ENCODE measurements at places on chromosomes 7 and 10.

- DNase-seq, result no peak
Observed at GRCh38 chr7:64277630-64278029, 36.1 kb upstream of the ZNF736 start.

DNA sequence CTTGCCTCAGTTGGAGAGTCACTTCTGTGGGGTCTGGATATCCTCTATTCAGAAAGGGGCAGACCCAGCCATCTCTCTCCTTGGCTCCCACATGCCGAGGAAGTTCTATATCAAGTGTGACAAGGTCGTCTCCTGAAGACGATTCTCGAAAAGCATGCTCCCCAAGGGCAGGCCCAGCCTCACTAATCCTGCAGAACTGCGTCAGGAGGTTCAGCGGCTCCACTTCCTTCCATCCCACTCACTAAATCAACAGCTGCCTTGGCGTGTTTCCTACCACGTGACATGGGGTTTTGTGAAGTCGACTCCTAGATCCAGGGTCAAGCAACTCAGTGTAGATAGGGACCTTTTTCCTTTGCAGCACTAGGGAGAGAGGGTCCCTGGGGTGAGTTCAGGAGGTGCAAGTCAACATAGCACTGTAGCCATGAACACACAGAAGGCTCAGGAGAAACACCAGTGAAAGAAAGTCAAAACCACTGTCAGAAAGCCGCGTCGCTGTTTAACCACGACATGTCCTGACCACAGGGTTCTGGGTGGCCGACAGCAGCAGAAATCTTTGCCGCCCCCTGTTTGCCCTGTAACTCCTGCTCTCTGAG lies 156.4 kb downstream of the PRPF18 start:
- DNase-seq, result no peak

- DNase-seq, result no peak
Observed at GRCh38 chr7:149496642-149497391, 792 bp downstream of the ZNF746 start.

DNA sequence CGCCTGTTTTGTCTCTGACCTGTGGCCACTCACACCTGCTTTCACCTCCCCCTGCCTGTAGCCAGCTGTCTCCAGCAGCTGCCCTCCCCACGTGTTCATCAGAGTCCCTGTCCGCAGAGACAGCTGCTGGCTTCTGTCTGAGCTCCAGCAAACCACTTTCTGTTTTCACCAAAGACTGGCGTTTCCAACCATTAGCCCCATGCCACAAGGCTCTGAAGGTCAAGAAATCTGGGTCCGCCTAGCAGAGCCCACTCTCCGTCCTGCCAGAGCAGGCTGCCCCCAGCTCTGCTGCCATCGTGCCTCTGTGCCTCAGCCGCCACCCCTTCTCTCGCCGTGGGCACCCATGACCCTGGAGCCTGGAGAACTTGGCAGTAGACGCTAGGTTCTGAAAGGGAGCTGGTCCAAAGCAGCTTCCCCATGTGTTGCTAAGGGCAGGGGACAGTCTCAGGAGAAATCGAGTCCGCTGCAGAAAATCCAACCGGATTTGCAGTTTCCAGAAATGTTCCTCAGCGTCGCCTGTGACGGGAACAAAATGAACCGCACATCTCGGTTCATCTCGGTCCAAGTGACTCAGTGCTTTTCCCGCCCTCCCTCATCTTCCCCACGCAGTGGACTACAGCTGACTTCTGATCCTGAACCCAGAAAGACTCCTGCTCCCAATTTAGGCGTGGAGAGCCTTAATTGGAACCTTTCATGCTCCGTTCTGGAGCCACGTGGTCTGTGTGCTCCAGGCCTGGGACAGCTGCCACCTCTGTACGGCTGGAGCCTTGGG lies 28.0 kb downstream of the TMEM120A start:
- peak; percentile 66 for DNase-seq

- no peak for DNase-seq
Observed at GRCh38 chr7:83528925-83529423, 120.0 kb downstream of the SEMA3E start.

DNA sequence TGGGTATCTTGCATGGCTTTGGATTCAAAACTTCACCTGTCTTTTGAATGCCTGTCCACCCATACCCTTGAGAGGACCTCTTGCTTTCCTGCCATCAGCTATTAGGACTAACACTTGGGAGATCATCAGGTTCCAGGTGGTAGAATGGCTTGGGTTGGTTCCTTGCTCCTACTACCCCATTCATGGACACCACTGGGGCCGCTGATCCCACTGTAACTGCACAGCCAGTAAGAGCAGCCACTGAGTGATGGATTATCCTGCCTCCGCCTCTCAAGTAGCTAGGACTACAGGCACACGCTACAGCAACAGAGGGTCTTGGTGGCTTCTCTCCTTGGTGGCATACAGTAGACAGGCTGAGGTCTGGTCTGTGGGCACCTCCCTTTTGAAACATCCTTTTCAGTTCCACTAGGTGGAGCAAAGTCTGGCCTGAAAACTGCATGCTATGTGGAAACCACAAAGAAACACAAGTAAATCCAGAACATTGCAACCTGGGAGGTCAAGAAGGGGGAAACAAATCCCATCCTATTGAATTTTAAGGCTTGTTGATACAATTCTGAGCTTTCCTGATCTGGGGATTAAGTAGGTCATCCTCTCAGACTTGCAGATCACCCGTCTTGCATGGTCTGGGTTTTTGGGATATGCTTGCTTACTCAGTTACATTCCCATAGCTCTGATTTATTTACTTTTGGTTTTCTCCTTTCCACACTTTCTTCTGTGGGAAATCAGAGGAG lies 9.4 kb downstream of the WBP1L start:
- no peak for DNase-seq

DNA sequence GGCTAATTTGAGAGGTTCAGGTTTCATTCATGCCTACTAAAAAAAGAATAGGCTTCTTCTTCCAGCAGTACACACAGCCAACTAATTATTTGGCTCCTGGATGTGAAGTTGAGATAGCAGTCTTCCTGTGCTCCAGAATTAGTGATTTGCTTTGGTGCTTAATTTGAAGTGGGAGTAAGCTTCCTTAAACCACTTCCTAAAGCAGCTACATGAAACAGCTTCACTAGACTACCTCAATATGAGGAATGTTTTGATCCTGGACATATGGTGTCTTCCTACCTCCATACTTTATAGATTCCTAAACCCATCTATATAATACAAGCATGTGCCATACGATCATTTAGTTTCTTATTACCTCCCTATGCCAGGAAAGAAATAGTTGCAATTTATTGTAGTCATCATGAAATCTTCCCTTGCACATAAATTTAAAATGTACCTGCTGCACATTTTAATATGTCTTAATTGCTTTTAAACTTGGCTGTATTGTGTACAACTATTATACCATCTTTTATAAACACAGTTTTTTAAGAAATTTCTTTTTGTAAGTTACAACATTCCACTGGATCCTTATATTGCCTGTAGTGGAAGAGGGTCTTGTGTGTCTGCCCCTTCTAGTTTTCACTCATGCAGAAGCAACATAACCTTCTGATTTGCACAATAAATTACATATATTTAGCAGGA lies 8.6 kb downstream of the VIM start:
- DNase-seq, result no peak

- DNase-seq, result no peak
Observed at GRCh38 chr10:110209454-110209925, 2.1 kb downstream of the MXI1 start.

- DNase-seq, result no peak
Observed at GRCh38 chr7:2237109-2237602, 4.4 kb upstream of the MAD1L1 start.

DNA sequence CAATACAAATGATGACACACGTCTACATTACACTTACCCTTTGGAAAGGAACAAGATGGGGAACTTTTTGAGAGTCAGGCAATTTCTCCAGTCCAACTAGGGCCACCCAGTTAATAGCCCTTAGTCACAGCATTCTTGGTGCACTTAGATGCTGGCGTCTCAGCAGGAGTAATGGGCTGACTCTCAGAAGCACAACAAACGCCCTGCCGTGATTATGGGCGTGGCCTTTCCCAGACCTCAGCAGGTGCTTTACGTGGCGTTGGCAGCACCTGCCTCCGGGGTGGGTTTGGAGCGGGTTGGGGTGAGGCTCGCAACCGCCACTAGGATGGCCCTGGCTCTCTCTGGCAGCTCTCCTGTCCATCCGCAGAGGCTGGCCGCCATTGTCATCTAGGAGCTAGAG lies 147.6 kb upstream of the SHH start:
- DNase-seq, result peak; percentile 27

DNA sequence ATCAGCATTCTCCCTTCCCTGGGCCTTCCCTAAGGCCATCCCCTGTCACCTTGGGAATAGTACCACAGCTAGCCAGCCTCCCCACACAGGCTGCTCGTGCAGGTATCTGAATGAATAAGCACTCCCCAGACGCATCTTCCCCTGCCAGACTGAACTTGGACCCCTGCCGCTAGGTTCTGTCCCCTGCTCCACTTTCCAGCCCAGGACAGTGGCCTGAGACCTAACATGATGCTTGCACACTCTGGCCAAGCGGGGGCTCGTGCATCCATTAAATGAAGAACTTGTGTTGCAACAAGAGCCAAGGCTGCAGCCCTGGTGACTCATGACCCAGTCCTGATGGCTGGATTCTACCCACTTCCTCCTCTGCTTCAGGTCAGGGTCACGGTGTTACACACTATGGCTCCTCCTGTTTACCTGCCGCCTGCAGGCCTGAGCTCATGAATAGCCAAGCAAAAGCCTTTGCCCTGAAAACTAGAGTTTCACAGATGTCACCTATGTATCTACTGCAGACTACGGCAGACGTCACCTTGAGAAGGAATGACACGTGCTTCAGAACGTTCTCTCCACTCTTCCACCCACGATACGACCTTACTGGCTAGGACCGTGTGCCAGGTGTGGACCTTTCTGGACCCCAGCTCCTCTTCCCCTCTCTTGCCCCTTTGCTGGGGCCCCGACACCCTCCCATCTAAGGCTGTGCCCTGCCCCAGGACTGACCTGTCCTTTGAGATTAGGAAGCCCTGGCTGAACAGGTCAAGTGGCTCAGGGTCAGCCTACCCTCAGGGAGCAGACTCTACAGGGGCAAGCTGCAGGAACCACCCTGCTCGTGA lies 6.5 kb downstream of the ASB13 start:
- DNase-seq, result no peak

- DNase-seq, result no peak
Observed at GRCh38 chr7:79912213-79912633, 222.4 kb upstream of the GNAI1 start.

GRCh38 chr7:81003326-81003725 lies 84.5 kb upstream of the SEMA3C start:
- DNase-seq, result no peak

DNA sequence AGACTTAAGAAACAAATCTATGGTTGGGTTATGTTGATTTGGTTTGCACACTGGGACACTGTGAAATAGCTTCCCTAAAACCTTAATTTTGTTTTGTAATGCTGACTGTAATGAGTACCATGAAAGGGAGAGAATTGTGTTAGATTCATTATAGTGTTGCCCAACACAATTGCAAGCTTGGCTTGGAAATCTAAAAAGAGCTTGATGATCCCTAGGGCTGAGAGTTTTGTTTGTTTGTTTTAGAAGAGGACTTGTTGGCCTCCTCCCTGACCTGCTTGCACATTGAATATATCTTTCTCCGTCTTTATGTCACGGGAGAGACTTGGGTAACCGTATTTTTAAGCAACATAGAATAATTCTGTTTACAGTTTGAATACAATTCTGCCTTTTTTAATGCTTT lies 410.1 kb downstream of the ARL4A start:
- no peak for DNase-seq

GRCh38 chr7:85713171-85713570 lies 526.3 kb upstream of the SEMA3D start:
- no peak for DNase-seq

GRCh38 chr10:129898706-129899268 lies 65.3 kb downstream of the EBF3 start:
- no peak for DNase-seq

GRCh38 chr7:55191926-55192692 lies 173.0 kb upstream of the LANCL2 start:
- DNase-seq, result no peak

GRCh38 chr7:27128034-27128433 lies 2.5 kb downstream of the HOXA4 start:
- no peak for DNase-seq

DNA sequence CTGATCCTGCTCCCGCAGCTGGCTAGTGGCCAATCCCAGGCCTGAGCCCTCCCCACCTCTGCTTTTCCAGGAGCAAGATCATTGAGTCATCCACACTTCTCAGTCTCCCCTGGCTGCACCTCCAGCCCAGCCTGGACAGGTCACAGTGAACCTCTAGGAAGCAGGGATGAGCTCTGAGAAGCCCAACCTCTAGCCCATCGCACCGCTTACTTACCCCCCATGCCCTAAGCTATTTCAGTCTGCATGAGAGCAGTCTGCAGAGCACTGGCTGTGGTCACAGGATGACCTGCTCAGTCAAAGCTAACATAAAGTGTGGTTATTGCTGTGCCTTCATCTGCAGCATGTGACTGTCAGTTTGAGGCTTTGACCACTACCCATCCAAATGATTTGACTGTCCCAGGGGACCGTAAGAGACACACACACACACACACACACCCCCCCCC lies 129.2 kb downstream of the SORBS1 start:
- no peak for DNase-seq

DNA sequence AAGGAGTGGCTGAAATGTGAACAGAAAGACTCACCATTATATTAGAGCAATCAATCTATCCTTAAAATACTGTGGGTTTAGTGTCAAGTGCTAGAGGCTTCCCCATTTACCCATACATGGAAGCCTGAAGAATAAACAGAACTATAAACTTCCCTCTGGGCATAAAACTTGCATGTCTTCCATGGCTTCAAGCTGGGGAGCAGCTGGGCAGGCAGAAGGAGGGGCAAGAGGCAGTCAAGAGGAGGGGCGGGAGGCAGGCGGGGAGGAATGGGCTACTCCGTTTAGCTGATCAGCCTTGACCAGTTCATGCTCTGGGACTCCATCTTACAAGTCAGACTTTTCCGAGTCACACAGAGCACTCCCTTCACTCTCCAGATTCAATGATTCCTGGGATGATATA lies 3.5 kb upstream of the PRSS1 start:
- no peak for DNase-seq

- DNase-seq, result no peak
Observed at GRCh38 chr7:48041653-48041970, 6.3 kb downstream of the C7orf57 start.

DNA sequence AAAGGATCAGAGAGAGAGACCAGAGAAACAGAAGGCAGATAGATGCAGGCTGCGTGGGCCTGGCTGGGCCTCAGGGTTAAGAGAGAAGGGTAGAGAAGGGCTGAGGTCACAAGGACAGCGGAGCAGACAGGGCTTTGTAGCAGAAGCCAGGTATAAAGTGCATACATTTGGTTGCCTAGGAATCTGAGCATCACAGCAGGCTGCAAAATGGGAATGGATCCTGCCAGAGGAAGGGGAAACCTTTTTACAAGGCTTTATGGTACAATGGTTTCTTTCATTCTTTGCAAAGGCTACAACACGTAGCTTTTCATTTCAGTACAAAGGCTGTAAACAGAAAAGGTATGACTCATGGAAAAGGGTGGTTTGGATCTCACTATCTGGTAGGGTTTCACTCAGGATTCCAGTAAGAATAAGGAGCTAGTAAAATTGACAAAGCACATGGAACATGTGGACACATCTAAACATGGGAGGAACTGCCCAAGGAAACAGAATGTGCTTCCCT lies 275.1 kb downstream of the DOCK4 start:
- DNase-seq, result no peak

GRCh38 chr10:43384252-43385221 lies 13.1 kb downstream of the FXYD4 start:
- DNase-seq, result no peak
